ENCODE measurements at places on chromosomes 16 and 17. TPM values are rescaled to one million over a fixed set of nuclear protein-coding genes. Genes with fewer than 3 reads are reported as not detected.
A peak's percentile ranks its signal among the peaks of the same experiment; 100 is the strongest.

Gene ANKRD40CL
- 44.9 TPM for total RNA-seq

- no peak overlapping the region for H3K27ac ChIP-seq
- no peak overlapping the region for H3K4me3 ChIP-seq
- no peaks in the 10 kb centered on the region for H3K4me1 ChIP-seq
- peaks cover 24% of the 10 kb centered on the region for H3K36me3 ChIP-seq
- DNase-seq: no peak
- no peaks in the 10 kb centered on the region for H3K27me3 ChIP-seq
Observed at GRCh38 chr17:45284176-45285140, 22.6 kb upstream of the SPATA32 start.

Gene ASPHD1
- 1.5 TPM for total RNA-seq

- DNase-seq: peak; percentile 79
- H3K27me3 ChIP-seq: no peaks in the 10 kb centered on the region
- peaks cover 23% of the 10 kb centered on the region for H3K4me1 ChIP-seq
- H3K27ac ChIP-seq: peak overlapping the region; percentile 91
- no peak overlapping the region for H3K4me3 ChIP-seq
- no peaks in the 10 kb centered on the region for H3K36me3 ChIP-seq
Observed at GRCh38 chr17:72465191-72466024, 344.6 kb downstream of the SOX9 start.

- no peaks in the 10 kb centered on the region for H3K4me1 ChIP-seq
- H3K27ac ChIP-seq: no peak overlapping the region
- DNase-seq: no peak
- H3K36me3 ChIP-seq: no peaks in the 10 kb centered on the region
Observed at GRCh38 chr16:878072-878784, 77.7 kb upstream of the GNG13 start.

Gene NAA60
- total RNA-seq: 68.6 TPM

GRCh38 chr17:38511150-38512108 lies 83.2 kb downstream of the ARHGAP23 start:
- peaks cover 22% of the 10 kb centered on the region for H3K27me3 ChIP-seq
- no peaks in the 10 kb centered on the region for H3K36me3 ChIP-seq
- no peaks in the 10 kb centered on the region for H3K4me1 ChIP-seq
- DNase-seq: no peak
- no peak overlapping the region for H3K27ac ChIP-seq

Gene PRR35
- total RNA-seq: not detected

GRCh38 chr16:46569231-46569735 lies 51.9 kb downstream of the SHCBP1 start:
- no peaks in the 10 kb centered on the region for H3K4me1 ChIP-seq
- H3K27me3 ChIP-seq: no peaks in the 10 kb centered on the region
- no peak for DNase-seq
- no peak overlapping the region for H3K4me3 ChIP-seq

Gene CBX2
- 2.1 TPM for total RNA-seq

DNA sequence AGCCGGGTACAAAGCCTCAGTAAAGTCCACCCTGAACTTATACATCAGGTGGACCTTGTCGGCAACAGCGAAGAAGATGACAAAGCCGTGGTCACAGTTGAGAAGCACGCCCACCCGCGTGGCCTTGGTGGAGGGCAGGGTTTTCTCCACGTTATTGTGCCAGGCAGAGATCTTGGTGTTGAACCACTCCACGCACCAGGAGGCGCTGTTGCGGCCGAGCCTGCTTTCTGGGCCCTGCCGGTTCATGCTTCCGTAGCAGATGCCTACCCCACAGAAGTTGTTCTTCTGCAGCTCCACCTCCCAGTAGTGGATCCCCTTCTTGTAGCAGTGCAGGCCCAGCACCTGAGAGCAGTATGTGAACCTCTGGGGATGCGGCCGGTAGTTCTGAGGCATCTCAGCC lies 22.1 kb downstream of the TRIM25 start:
- H3K36me3 ChIP-seq: peaks cover 45% of the 10 kb centered on the region
- H3K4me3 ChIP-seq: no peak overlapping the region
- DNase-seq: no peak
- no peaks in the 10 kb centered on the region for H3K4me1 ChIP-seq

DNA sequence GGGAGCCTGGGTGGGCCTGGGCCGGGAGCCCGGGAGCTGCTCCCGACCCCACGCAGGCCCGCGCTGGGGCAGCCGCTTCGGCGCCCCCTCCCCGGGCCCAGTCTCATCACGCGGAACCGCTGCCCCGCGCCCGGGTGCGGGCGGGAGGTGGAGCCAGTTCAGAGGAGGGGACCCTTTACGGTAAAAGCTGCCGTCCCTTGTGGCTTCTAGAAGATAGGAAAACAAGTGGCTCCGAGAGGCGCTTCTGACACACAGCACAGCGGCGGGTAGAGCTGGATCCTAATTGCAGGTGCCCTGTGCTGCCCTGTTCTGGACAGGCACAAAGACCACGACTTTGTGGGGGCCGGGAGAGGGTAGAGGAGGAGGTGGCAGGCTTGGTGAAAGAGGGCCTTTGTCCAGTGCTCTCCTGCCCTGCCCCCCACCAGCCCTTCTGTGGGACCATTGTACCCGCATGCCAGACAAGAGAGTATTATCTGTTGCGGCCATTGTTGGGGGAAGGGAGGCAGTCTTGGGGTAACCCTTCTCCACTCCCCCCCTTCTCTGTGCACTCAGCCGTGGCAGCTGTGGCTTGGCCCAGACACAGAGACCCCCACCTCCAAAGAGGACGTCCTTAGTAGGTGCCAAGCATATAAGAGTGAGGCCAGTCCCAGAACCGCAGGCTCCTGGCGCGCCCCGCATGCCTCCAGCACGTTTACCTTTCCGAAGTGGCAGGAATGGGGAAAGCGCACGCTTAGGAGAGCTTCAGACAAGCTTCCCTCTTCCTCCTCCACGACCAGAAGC lies 736 bp downstream of the CNP start:
- H3K27me3 ChIP-seq: no peaks in the 10 kb centered on the region
- H3K4me3 ChIP-seq: peak overlapping the region; percentile 69
- H3K27ac ChIP-seq: peak overlapping the region; percentile 82
- peak; percentile 38 for DNase-seq
- no peaks in the 10 kb centered on the region for H3K36me3 ChIP-seq

GRCh38 chr17:15238057-15238456 lies 27.1 kb downstream of the PMP22 start:
- H3K4me3 ChIP-seq: no peak overlapping the region
- H3K27me3 ChIP-seq: no peaks in the 10 kb centered on the region
- H3K4me1 ChIP-seq: no peaks in the 10 kb centered on the region
- no peak for DNase-seq
- no peak overlapping the region for H3K27ac ChIP-seq

- no peaks in the 10 kb centered on the region for H3K27me3 ChIP-seq
- no peak overlapping the region for H3K4me3 ChIP-seq
- no peak overlapping the region for H3K27ac ChIP-seq
- H3K36me3 ChIP-seq: no peaks in the 10 kb centered on the region
- no peak for DNase-seq
- no peaks in the 10 kb centered on the region for H3K4me1 ChIP-seq
Observed at GRCh38 chr17:47352848-47353247, 29.1 kb downstream of the EFCAB13 start.
